ENCODE measurements at places on chromosomes 7 and 10.

DNA sequence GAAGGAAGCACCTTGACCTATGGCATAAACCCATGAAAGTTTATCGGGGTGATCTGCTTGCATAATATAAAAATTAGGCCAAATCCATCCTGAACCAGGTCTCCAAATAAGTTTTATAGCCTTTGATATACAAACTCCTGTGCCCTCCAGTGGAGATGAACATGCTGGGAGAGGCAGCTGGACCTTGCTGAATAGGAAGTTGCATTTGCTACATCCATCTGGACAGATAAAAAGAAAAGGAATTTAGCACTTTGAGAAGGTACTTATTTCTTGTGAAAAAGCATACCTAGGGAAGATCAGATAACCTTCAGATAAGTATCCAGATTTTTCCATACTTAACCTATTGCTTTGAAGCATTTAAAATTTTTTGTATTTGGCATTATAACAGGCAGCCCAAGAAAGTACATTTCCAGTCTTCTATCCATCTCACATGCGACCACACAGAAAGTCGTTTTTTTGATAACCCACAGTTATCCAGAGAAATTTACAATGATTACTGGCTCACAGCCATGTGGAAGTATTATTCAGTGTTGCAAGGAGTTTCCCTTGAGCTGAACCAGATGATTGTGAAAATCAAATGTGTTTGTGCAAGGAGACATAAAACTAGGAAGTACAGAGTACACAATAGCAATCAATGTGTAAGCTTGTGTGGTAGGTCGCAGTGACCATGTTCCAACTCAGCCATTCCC, 124.4 kb upstream of the STK17A start:
- no peak for DNase-seq

DNA sequence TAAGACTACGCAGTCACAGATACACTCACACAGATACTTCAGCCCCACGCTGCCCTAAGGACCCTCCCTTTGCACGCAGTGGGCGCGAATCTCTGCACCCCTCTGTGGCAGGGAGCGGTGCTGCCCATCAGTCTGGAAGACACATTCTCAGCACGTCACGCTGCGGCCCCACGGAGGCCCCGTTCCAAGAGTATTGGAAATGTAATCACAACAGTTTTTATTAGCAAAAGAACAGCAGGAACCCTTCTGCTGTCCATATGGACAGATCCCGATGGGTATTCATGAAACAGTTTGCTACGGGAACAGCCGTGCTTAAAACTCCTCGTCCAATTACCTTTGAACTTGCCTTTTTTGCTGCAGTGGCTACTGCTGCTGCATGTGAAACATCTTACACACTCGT, 131.0 kb downstream of the RPS24 start:
- DNase-seq: no peak

DNA sequence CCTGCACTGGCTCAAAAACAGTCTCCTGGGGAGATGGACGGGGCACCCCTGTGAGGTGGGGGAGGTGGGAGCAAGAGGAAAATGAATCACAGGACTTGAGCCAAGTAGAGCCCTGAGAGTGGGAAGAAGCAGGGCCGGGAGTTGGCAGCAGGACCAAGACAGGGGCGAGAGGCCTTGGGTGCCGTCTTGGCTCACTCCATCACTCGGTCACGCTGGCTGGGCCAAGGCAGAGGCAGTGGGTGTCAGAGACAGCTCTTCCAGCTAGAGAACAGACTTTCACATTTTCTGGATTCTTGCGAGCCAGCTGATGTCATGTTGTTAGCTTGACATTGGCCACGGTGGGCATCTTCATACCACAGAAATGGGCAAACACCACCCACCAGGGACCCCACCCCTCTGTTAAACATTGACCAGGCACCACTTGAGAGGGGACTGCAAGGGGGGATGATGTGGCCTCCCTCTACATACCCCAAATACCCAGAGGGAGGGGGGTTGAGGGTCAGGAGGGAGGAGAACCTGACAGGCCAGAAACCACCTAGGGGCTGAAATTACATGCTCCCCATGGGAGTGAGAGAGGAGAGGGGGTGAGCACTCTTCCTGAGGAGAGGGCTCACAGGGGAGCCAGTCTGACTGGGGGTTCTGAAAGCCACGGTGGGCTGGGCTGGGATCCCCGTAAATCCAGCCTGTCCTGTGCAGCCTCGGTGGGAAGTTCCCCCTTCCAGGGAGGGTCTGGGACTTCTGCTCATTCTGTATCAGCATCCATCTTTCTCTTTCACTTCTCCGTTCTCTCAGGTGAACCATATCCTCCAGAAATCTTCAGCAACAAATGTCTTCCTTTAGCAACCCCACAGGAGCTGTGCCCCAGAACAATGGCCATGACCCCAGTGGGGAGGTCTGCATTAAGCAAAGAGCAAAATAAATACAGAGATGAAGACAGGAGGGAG, 19.6 kb downstream of the CAMK2B start:
- no peak for DNase-seq

GRCh38 chr7:102193806-102194205, 92.9 kb upstream of the SH2B2 start:
- DNase-seq: no peak

- no peak for DNase-seq
Measured at GRCh38 chr10:100470367-100470766, 7.6 kb downstream of the WNT8B start.

DNA sequence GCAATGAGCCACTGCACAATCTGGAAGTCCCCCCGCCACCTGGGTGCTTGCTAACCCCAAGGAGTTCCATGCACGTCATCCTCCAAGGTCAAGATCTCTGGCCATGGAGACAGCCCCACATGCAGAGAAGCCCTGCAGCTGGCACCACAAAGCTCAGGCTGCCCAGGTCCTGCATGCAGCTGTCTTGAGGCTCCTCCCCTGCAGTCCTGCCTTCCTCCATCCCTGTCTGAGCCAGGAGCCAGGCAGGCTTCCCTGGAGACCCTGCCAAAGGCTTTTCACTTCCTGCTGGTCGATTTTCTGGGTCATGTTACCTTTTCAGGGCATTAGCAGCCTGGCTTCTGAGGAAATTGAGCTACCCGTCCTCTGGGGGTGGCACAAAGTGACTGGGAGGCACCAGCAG, 12.5 kb upstream of the TMEM72 start:
- DNase-seq: no peak

DNA sequence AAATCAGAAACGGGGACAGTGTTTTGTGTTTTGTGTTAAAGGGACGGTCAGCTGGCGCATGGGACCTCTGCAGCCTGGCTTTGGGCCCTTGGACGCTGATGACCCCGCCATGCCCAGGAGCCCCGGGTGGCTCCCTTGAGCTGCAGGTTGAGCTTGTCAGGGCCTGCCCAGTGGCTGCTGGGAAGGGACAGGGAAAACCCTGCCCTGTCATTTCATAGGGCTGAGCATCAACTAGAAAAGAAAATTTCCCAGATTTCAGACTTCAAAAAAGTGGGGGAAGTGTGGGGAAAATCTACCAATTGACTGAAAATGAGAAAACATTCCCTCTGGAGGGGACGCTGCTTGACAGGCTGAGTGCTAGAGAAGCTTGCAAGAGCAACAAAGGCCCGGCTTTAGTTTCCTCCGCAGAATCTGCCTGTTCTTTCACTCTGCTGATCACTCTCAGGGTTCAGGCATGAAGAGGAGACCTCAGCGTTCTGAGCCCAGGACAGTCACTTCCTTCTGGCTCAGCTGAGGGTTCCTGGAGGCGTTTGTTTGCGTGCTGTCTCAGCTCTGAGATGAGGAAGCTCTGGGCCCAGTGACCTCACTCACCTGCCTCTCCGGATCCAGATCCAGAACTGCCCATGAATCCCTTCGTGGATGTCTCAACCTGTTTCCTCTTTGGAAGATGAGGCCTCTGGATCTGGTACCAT, 18.6 kb upstream of the DNAJB6 start:
- DNase-seq: peak; percentile 32

DNA sequence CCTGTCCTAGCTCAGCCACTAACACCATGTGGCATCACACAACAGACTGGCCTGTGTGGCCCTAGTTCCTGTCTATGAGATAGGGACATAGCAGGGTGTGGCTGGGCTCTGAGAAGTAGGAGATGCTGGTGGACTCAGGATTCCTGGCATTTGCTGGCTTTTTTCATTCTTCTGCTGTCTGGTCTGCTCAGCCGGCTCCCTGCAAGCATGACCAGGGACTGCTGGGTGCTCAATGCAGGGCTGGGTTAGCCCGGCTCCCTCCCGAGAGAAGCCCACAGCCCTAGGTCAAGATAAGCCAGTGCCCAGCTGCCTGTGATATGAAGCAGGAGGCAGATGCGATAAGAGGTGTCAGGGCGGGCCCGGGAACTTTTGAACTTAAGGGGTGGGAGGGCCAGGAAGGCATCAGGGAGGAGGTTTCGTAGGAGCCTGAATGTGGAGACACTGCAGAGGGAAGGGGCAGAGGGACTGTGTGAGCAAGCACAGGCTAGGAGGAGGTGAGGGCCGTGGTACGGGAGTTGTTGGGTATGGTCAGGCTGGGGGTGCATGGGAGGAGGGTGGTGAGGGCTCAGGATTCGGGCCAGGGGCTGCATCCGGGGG, 3.5 kb downstream of the AQP1 start:
- DNase-seq: no peak

- DNase-seq: no peak
Measured at GRCh38 chr7:43486634-43487033, 96.3 kb upstream of the STK17A start.

DNA sequence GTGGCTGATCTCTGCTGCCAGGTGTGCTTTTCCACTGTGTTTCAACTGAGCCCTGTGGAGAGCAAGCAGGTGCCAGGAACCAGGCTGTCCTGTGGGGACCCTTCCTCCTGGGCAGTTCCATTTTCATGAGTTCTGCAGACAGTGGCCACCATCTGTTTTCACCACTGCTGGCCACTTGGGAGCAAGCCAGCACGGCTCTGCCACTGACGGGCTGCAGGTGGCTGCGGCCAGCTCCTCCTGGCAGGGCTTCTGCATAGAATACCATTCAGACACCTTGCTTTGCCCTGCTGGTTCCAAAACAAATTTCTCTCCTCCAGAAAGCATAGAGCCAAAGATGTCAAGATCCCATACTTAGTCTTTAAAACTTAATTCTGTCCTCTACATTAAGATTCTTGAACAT, 48.3 kb downstream of the LANCL2 start:
- no peak for DNase-seq

DNA sequence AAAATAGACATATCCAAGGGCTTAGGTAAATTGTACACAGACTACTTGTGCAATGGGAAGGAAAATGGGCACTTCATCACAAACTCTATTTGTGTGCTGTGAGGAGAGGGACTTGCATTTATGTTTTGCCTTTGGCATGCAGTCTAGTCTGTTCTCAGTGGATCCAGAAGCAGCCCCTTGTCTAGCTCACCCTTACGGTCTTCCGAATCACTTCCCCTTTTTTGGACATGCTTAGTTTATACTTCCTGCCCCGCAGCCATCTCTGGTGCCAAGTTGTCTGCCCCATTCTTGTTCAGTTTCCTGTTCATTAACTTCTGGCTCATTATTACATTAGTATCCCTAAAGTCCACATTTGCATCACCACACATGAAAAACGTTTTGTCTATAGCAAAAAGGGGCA, 161.6 kb downstream of the NRCAM start:
- no peak for DNase-seq

DNA sequence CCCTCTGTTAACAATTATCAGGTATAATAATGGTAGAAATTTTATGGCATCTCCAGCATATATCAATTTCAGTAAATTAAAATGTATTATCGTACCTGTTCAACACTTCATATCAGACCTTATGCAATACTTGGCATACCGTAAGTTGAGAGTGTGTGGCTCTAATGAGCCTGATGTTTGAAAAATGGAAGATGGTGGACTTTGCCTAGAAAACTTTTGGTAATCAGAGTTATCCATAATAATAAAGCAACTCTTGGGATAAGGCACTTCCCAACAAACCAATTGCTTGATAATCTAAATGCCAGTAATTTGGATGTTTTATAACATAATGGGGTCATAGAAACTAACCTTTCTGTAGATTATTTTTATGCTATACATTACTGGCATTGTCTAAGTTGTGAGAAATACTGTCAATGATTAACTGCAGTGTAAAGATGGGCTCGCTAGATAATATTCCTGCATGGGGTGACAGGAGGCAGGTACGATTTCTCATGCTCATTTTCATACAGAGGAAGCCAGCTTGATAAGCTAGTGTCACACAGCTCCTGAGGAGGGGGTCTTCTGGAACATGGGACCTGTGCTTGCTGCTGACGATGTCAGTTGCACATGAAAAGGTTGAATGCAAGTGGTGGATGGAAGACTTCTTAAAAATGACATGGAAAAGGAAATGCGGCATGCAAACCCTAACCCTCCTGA, 27.8 kb upstream of the DMBT1 start:
- no peak for DNase-seq

DNA sequence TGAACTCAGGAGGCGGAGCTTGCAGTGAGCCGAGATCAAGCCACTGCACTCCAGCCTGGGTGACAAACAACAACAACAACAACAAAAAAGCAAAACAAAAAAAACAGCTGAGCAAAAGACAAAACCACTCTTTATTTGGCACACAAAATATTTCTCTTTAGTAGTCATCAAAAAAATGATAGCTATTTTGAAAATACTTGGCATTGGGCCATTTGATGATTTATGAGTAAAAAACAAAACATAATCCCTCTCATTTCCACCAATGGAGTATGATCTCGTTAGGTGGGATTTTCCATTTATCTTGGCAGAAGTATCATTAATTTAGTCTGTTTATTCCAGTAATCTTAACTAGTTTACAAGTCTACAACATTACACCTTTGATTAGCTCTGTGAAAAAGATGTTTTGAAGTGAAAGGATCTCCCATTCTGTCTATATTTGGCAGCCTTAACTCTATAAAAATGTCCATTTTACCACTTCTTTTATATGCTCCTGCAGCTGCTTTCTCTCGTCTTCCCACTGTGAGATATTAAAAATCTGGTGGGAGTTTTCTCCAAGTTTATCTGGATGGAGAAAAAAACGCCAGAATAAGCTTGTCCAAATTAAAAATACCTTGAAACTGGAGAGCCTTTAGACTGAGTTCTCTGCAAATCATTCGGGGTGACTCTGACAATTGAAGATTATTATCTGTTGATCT, 58.8 kb upstream of the AGMO start:
- no peak for DNase-seq

- no peak for DNase-seq
Measured at GRCh38 chr10:4427532-4427931, 398.5 kb upstream of the AKR1E2 start.

DNA sequence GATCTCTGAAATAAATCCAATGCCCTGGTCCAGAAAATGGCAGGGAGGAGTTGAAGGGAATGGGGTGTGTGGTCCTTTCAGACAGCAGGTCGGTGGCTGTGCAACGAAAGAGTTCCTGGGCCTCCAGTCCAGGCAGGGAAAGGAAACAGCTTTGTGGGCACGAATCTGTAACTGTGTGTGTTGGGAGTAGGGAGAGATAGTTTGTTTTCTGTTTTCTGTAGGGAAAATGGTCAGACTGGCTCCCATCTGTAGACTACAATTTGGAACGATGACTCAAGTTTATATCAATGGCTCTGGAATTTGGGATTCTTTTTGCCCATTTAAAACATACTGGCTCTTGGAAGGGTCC, 2.6 kb upstream of the HOXA9 start:
- DNase-seq: no peak

All from globus pallidus (tissue), 1 donor.